ENCODE measurements at places on chromosomes 4 and X. TPM values are rescaled to one million over a fixed set of nuclear protein-coding genes. Genes with fewer than 3 reads are reported as not detected.

Gene KDR
- 0.26 TPM for total RNA-seq

Gene HELQ
- total RNA-seq = 14.4 TPM

Gene GALNT7
- 45.4 TPM for total RNA-seq

Gene XAGE1A
- not detected for total RNA-seq

Gene EDA2R
- 21.0 TPM for total RNA-seq

Gene TCEAL3
- 21.6 TPM for total RNA-seq

Gene MAB21L2
- not detected for total RNA-seq

Gene PCDH11X
- total RNA-seq = not detected

Gene FAM156B
- total RNA-seq = 6.2 TPM

Gene SULT1B1
- total RNA-seq = not detected

Gene EOLA1
- total RNA-seq = 15.4 TPM

Gene MAP3K15
- total RNA-seq = under 0.01 TPM

Gene GUCY1B1
- 39.3 TPM for total RNA-seq

Gene PDGFC
- total RNA-seq = 67.3 TPM

Gene ANXA10
- total RNA-seq = 0.17 TPM

Gene PHKA1
- 9.1 TPM for total RNA-seq
